Esophagus mucosa (tissue), 1 donor: ENCODE measurements at places on chromosomes 1 and 21. TPM values are rescaled to one million over a fixed set of nuclear protein-coding genes. Genes with fewer than 3 reads are reported as not detected.

SLC35F3 gene
- 0.68 TPM for total RNA-seq

GNG12 gene
- total RNA-seq = 73.2 TPM

SPRR4 gene
- total RNA-seq = not detected

FCMR gene
- 2.9 TPM for total RNA-seq

LHX8 gene
- total RNA-seq = not detected

SEC16B gene
- 1.4 TPM for total RNA-seq

GJA9 gene
- total RNA-seq = 0.44 TPM

PPM1J gene
- 2.1 TPM for total RNA-seq

ATP5PO gene
- total RNA-seq = 236 TPM

UBASH3A gene
- 0.24 TPM for total RNA-seq

CSF1 gene
- total RNA-seq = 4.6 TPM

ETNK2 gene
- 2.8 TPM for total RNA-seq

ADGRL4 gene
- 3.5 TPM for total RNA-seq

- ATAC-seq = no peak
These were observed 282.0 kb downstream of the FAM72C start for GRCh38 chr1:143689781-143690180.

- no peak for ATAC-seq
These were observed 20.8 kb downstream of the EVI5 start for GRCh38 chr1:92764116-92764515.

DNA sequence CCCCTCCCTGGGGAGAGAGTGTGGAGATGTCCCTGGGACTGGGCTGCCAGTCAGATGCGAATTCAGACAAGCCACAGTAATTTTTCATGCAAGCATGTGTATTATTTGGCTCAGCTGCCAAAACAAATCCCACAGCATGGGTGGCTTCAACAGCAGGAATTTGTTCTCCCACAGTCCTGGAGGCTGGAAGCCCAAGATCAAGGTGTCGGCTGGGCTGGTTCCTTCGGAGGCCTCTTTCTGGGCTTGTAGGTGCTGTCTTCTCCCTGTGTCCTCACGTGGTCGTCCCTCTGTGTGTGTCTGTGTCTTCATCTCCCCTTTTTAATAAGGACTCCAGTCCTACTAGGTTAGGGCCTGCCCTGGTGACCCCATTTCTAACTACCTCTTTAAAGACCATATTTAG, 91.9 kb upstream of the ACTRT2 start:
- no peak for ATAC-seq

GRCh38 chr21:29121759-29122158, 8.7 kb upstream of the MAP3K7CL start:
- ATAC-seq = no peak

DNA sequence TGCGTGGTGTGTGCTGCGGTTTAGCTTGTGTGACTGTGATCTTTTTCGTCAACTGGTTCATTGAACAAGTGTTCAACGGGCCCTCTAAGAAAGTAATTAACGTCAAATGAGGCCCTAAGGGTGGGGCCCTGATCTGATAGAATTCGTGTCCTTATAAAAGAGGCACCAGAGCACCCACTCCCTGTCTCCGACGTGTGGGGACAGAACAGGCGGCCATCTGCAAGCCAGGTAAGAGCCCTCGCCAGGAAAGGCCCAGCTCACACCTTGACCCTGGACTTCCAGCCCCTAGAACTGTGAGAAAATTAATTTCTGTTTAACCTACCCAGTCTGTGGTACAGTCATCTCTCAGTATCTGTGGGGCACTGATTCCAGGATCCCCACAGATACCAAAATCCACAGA, 20.4 kb upstream of the SAMD11 start:
- ATAC-seq = no peak

DNA sequence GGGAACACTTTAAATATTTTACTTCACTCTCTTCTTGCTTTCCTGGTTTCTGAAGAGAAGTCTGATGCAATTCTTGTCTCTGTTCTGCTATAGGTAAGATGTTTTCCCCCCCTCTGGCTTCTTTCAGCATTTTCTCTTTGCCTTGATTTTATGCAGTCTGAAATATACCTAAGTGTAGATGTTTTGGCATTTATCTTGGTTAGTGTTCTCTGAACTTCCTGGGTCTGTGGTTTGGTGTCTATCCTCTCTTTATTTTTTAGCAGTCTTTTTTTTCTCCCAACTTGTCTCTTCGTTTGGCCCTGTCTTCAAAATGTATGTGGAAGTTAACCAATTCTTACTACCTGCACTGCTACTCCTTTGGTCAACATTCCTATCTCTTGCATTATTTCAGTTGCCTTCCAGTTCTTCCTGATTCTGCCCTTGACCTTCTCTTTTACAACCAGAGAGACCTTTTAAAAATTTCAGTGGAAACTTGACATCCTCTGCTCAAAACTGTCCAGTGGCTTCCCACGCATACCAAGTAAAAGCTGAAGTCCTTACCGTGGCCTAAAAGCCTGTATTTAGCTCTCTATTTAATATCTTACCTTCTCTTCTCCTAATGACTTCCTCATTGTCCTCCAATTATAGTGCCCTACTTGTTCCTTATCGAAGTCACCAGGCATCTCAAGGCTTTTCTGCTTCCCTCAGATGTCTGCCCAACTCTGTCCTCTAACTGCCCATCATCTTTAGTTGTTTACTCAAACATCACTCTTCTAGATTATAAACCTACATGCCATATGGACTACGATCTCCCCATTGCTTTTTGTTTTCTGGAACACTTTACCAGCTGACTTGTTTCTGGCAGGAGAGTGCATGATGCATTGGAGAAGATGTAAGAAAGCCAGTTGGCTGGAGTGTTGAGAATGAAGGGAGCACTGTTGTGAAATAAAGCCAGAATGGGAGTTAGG, 40.9 kb downstream of the RAP1A start:
- no peak for ATAC-seq

GRCh38 chr1:237507005-237507404, 383.7 kb downstream of the ZP4 start:
- no peak for ATAC-seq

DNA sequence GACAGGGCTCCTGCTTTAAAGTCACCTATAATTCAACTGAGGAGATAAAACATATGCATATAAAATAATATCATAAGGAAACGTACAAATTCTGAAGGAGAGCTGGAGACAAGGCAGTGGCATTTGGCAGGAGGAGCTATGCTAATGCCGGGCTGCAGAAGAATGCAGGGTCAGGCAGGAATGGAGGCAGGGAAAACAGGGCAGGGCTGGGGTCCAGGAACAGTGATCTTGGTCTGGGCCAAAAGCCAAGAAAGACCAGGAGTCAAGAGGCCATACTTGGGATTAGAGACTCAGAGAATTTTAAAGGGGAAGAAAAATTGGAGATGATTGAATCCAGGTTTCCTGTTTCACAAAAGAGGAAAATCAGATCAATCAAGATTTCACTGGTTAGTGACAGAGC, 20.0 kb upstream of the BRDT start:
- no peak for ATAC-seq

- ATAC-seq = no peak
These were observed 5.8 kb upstream of the SLC9C2 start for GRCh38 chr1:173608503-173609216.

DNA sequence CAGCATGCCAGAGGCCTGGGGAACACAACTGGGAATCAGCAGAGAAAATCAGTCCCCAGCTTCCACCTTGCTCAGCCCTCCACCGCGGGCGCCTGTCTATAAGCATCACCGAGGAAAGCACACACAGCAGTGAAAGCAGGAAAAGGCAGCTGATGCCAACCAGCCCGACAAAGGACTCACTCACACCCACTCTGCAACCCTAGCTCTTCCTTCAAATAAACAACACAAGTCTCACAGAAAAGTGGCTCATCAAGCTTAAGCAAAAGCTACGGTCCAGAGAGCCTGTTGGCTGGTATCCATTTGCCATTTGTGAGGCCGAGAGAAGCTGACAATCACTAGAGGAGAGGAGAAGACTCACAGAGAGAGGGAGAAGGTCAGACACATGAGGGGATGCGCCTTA, 27.1 kb downstream of the MRAP start:
- ATAC-seq = no peak

GRCh38 chr1:32040711-32041110, 27.0 kb downstream of the KHDRBS1 start:
- peak; percentile 8 for ATAC-seq

- ATAC-seq = no peak
These were observed 49.1 kb upstream of the DR1 start for GRCh38 chr1:93296555-93297154.

- peak; percentile 92 for ATAC-seq
These were observed 100.0 kb upstream of the NRIP1 start for GRCh38 chr21:15164678-15165303.

DNA sequence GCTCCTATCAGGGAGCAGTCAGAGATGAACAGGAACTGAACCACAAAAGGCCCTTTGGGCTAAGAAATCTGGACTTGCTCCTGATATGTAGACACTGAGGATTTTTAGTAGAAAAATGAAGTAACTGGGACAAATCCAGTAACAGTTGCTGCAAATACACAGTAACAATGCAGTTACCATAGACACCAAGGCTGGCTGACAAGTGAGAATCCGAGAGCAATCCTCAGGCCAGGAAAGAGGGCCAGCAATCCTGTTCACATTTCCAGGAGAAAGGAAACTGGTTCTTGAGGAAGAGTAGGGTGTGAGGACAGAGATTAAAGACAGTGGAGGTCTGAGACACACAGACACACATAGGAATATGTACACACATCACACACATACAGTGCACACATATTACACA, 9.3 kb upstream of the LORICRIN start:
- no peak for ATAC-seq

DNA sequence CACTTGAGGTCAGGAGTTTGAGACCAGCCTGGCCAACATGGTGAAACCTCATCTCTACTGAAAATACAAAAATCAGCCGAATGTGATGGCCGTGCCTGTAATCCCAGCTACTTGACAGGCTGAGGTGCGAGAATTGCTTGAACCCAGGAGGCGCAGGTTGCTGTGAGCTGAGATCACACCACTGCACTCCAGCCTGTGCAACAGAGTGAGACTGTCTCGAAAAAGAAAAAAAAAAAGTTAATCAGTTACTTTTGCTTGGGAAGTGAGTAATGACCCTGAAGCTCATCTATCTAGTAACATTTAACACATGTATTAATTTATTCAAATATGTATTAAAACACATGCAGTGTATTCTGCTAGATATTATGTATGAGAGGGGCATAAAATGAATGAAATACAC, 49.4 kb downstream of the ZNF326 start:
- ATAC-seq = no peak

DNA sequence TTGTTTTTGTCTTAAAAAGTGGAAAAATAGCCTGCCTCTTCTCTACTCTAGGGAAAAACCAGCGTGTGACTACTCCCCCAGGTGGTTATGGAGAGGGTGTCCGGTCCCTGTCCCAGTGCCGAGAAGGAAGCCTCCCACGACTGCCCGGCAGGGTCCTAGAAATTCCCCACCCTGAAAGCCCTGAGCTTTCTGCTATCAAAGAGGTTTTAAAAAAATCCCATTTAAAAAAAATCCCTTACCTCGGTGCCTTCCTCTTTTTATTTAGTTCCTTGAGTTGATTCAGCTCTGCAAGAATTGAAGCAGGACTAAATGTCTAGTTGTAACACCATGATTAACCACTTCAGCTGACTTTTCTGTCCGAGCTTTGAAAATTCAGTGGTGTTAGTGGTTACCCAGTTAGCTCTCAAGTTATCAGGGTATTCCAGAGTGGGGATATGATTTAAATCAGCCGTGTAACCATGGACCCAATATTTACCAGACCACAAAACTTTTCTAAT, 35.0 kb upstream of the TDRD10 start:
- no peak for ATAC-seq

GRCh38 chr21:46219591-46220239, 8.9 kb downstream of the LSS start:
- no peak for ATAC-seq

- ATAC-seq = no peak
These were observed 7.1 kb downstream of the FHL3 start for GRCh38 chr1:37998089-37998808.

DNA sequence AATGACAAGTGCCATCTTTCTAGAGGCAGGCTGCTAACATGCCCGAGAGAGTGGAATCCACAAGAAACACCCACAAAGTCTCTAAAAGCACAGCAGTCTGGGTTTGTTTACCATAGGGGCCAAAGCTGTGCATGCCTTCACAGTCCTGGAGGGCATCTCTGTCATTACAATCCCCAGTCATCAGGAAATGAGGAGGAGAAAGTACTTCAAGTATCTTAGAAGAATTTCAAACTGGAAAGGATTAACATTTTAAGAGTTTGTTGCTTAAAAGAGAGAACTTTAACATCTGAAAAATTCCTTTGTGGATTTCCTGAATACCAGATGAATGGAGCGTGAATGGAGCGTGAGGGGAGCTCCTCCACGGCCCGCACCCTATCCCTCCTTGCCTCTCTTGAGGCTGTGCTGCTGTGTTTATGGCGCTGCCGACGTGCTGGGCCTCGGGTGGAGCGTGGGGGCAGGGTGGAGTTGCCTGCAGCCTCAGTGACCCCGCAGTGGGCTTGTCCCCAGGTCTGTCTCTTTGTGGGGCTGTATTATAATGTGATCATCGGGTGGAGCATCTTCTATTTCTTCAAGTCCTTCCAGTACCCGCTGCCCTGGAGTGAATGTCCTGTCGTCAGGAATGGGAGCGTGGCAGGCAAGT, 23.3 kb downstream of the SLC6A17 start:
- ATAC-seq = no peak

GRCh38 chr1:99829269-99829668, 20.9 kb upstream of the AGL start:
- no peak for ATAC-seq
